Activated CD8-positive, alpha-beta T cell treated with anti-CD3 and anti-CD28 coated beads for 36 hours (primary cell): ENCODE measurements at places on chromosomes 1 and 21. TPM values are rescaled to one million over a fixed set of nuclear protein-coding genes. Genes with fewer than 3 reads are reported as not detected.

Gene DCDC2B
- total RNA-seq: not detected

Gene GPR153
- total RNA-seq: 0.34 TPM

GRCh38 chr21:32328595-32328994 is 29.9 kb downstream of the MRAP start:
- DNase-seq: no peak

- DNase-seq: no peak
These were observed 1.4 kb downstream of the CXADR start for GRCh38 chr21:17514124-17514845.

DNA sequence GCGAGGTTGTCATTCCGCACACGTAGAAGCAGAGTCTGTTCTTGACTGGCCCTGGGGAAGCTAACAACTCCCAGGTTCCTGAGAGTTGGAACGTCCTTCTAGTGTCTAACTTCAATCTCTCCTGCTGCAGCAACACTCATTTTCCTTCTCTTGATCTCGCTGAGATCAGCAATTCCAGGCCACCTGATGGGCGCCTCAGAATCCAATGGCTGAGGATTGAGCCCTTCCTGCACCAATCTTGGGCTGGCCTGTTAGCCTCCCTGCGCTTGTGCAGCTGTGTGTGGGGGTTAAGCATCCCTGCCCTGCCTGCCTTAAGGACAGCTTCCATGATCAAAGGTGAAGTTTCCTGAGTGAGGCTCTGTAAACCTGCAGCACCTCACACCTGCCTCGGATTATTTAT is 87.9 kb downstream of the SYT2 start:
- DNase-seq: no peak

GRCh38 chr1:248404024-248404423 is 1.2 kb downstream of the OR2T1 start:
- DNase-seq: no peak

DNA sequence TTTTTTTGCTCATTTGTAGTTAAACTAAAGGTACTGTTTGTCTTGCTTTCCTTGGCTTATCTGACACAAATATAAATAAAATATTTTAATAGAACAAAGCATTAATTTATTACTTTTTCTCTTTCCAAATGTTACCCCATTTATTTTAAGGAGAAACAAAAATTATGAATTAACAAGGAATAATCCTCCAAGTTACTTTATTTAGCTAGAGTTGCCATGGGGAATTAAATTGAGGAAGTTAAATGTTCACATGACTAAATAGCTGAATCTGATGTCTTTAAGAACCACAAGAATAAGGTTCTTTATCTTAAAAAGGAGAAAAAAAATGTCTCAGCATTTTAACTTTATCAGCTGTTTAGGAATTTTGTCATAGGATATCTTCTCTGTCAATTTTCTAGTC is 12.3 kb downstream of the ATG4C start:
- no peak for DNase-seq

- DNase-seq: peak; percentile 82
These were observed 7.3 kb upstream of the CTRC start for GRCh38 chr1:15430787-15431570.

DNA sequence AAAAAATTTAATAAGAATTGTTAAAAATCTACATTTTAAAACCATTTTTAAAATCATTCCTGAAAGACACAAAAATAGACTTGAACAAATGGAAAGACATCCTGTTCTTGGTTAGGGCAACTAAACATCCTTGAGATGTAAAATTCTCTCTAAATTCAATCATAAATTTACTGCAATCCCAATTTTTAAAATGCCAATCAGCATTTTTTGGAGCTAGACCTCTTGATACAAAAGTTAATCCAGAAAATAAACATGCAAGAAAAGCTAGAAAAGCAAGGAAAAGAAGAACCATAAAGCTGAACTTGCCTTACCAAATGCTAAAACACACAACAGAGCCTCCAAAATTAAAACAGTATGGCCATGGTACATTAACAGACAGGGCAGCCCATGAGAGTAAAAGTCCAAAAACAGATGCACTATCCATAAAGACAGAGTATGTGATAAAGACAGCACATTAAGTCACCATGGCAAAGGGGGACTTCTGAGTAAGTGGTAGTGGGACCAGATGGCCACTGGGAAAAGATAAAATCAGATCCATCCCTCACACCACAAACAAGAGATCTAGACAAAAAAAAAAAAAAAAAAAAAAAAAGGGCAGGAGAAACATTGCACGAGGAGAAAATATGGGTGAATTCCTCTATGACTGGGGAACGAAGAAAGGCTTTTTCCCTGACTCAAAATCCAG is 51.4 kb downstream of the NPHP4 start:
- no peak for DNase-seq

- DNase-seq: no peak
These were observed 1.3 kb downstream of the TMEM167B start for GRCh38 chr1:109091839-109092193.

DNA sequence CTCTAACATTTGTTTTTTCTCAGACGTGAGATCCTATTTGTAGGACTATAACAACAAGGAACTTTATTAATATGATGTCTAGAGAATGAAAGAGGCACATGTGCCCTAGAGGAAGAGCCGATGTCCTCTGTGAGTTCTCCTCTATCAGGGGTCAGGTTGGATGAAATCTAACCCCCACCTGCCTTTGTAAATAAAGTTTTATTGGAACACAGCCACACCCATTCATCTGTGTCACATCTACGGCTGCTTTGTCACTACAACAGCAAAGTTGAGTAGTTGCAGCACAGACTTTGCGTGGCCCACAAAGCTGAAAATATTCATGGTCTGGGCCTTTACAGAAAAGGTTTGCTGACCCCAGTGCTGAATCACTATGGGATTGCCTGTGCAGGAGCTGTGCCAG is 571 bp upstream of the CAPN9 start:
- no peak for DNase-seq

Gene CFAP74
- total RNA-seq: 0.38 TPM

- peak; percentile 98 for DNase-seq
These were observed at the start of gene SRSF4 for GRCh38 chr1:29181413-29182225. Gene SRSF4, minus strand, starts transcription at chr1:29181900. Its CDS starts 148 bp downstream, at chr1:29181752.

Gene RHD
- total RNA-seq: not detected

- no peak for DNase-seq
These were observed 63.0 kb downstream of the DISP3 start for GRCh38 chr1:11541956-11542355.

- no peak for DNase-seq
These were observed 69.7 kb downstream of the TTLL7 start for GRCh38 chr1:83929184-83929583.

Gene NBPF4
- not detected for total RNA-seq

Gene CSF3R
- total RNA-seq: not detected

Gene CLCA1
- total RNA-seq: not detected

DNA sequence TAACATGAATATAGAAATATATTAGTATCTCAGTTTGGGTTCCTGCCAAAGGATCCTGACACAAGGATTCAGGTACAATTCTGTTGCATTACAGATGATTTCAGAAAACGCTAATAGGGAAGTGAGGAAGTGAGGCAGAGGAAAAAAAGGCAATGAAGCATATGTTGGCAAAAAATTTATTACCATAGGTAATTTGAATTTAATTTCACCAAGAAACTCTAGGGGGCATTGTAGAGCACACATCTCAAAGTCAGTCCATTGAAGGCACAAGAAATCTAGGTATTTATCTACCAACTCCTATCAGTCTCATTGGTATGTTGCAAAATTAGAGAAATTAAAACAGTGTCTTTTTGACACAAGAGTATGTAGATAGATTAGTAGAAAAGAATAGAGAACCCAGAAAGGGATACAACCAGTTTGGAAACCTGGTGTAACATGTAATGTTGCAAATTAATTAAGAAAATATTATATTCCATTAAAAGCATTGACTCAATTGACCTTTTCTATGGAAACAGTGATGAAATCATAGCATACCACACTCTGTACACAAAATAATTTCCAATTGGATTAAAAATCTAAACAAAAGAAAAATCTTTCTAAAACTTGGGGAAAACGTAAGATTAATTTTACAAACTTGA is 104.9 kb upstream of the SNX7 start:
- no peak for DNase-seq

Gene GPR3
- 1.1 TPM for total RNA-seq

DNA sequence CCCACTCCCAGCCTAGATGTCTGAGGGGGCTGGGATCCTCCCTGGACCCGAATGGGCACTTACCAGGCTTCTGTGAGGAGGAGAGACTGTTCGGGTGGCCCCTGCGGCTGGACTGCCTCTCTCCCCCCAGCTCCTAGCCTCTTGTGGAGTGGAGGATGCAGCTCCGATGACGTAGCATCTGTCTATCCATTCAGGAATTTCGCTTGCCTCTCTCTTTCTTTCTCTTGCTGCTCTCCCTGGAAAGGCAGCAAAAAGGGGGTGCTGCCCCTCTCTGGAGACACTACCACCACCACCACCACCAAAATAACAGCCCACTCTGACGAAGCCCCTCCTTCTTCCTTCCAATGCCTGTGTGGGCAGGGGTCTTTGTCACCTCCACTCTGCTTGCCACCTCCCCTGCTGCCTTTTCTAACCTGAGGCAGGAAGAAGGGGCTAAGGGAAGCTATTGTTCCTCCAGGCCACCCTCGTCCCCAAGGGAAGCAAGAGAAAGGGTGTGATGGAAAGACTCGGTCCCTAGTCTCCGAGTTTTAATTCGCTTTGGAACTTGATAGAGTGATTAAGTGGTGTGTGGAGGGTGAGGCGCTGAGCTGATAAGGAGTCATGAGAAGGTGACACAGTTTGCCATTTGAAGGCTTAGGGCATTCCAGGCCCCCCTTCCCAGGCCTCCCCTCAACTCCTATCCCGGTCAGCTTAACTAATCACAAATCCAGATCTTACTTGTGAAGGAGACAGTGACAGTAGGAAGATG is 60.5 kb downstream of the RHBG start:
- no peak for DNase-seq

DNA sequence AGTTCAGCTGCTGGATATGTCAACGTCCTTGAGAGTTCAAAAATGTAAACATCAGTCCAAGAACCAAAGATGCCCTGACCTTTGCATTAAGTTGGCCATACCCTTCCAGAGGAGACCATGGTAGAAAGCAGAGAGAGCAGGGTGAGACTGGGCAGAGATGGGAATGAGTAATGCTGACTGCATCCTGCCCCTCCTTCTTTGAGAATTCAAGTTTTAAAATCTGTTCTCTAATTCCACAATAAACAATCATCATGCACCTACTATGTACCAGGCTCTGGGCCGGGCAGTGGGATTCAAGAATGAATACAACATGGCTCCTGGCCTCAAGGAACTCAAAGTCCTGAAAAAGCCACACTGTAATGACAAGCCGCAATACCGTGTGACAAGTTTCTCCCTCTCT is 3.9 kb upstream of the HAO2 start:
- DNase-seq: no peak

DNA sequence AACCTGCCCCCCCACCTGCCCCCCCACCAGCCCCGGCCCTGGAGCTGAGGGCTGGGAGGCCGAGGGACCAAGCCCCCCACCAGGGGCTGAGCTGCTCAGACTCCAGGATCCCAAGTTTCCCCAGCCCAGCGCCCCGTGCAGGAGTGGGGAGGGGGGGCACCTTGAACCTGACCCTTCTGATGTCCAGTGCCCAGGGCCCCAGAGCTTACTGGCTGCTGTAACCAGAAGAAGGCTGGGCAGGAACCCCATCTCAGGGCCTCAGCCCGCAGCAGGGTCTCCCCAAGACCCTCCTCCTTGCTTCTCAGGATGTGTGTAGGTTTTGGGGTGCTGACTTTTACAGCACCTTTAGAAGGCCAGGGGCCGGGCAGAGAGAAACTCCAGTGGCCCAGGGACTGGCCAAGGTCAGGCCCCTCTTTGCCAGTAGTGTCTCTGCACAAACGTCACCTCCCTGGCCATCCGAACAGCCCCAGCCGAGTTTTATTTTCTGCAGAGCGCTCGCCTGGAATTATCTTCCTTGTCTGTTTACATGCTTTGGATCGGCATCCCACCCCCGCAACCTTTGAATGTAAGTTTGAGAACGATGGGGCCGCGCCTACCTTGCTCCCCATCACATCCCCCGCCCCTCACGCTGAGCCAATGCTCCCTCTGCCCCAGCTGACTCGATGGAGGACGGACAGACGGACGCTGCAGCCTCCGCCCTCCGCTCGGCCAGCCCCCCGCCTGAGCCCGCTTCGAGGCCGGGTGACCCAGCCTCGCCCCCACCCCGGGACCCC is 70.1 kb upstream of the CASZ1 start:
- DNase-seq: peak; percentile 64

Gene NPHS2
- total RNA-seq: not detected

GRCh38 chr1:89309828-89310227 is 37.2 kb upstream of the GBP5 start:
- DNase-seq: no peak

Gene KCND3
- total RNA-seq: not detected

DNA sequence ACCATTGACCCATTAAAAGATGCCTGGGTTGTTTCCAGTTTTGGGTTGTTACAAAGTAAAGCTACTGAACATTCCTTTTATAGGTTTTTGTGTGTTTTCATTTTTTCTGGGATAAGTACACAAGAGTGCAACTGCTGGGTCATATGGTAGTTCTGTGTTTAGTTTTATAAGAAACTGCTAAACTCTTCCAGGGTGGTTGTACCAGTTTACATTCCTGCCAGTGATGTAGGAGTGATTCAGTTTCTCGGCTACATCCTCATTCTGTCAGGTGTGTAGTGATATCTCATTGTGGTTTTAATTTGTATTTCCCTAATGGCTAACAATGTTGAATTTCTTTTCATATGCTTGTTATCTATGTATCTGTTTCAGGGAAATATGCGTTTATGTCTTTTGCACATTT is 58.5 kb upstream of the DNAJC6 start:
- no peak for DNase-seq

Gene TACSTD2
- total RNA-seq: 0.92 TPM

- DNase-seq: no peak
These were observed 36.5 kb downstream of the FHAD1 start for GRCh38 chr1:15283526-15283925.

Gene AURKAIP1
- 127 TPM for total RNA-seq

Gene C1orf167
- not detected for total RNA-seq

DNA sequence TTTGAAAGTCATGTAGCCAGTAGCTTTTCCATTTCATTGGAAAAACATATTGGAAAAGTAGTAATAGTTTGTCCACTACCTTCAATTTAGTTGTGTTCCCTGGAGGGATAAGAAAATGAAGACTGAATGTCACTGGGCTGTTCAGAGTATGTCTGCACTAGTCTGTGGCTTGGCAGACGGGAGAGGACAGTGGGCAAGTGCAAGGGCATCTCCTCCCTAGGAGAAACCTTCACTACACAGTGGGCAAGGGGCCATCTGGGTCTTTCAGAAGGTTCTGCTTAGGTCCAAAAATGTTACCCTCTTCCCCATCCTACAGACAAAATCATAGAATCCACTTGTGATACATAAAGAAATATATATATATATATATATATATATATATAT is 118.1 kb downstream of the C1orf21 start:
- DNase-seq: no peak

Gene CD247
- 224 TPM for total RNA-seq

GRCh38 chr1:229271448-229272159 is 693 bp downstream of the RAB4A start:
- peak; percentile 51 for DNase-seq
